GM23338 (cell line): ENCODE measurements at places on chromosomes 3 and 15. TPM values are rescaled to one million over a fixed set of nuclear protein-coding genes. Genes with fewer than 3 reads are reported as not detected.

GRCh38 chr3:53091011-53091410 is 39.2 kb downstream of the RFT1 start:
- no peak overlapping the region for H3K27ac ChIP-seq
- H3K36me3 ChIP-seq: no peaks in the 10 kb centered on the region
- DNase-seq: no peak

DNA sequence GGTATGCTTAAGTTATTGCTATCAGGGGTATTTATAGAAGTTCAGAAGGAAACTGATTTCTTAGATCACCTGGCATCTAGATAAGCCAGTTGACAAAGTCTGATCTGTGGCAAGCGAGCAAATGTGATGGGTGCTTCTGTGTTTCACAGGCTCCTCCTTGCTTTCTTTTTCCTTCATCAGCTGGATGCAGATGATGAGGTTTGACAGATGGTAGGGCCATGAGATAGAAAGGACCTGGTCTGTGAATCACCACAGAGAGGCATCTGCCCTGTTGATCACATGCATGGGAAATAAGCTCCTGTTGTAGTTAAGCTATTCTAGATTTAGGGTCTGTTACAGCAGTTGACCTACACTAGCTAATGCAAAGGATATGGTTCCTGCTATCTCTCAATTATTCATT is 372.0 kb downstream of the NEK10 start:
- no peak overlapping the region for H3K4me3 ChIP-seq
- no peak for DNase-seq
- H3K4me1 ChIP-seq: no peaks in the 10 kb centered on the region
- no peaks in the 10 kb centered on the region for H3K36me3 ChIP-seq
- no peaks in the 10 kb centered on the region for H3K27me3 ChIP-seq

The CIDEC gene
- total RNA-seq: not detected in 2 replicates

GRCh38 chr3:129181819-129182218 is 1.9 kb downstream of the CNBP start:
- peak overlapping the region; percentile 64 for H3K4me3 ChIP-seq
- peaks cover 6% of the 10 kb centered on the region for H3K36me3 ChIP-seq
- H3K27ac ChIP-seq: peak overlapping the region; percentile 96
- no peaks in the 10 kb centered on the region for H3K27me3 ChIP-seq
- DNase-seq: peak; percentile 33
- peaks cover 20% of the 10 kb centered on the region for H3K4me1 ChIP-seq

DNA sequence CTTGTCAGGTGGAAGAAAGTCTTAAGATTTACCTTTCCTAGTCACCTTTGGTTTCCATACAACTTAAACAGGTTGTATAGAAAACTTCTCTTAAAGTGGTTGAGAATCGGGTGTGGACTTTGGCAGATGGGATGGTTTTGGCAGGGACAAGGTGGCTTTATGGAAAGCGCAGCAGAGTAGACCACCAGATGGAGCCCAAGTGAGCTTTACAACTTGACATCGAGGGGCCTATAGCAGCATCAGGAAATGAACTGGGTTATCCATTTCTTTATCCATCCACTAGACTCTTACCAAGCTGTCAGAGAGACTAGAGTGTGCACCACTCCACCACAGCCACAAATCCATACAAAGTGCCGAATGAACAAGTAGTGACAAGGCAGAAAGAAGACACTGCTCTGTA is 85.3 kb upstream of the MBNL1 start:
- H3K4me3 ChIP-seq: no peak overlapping the region
- peak; percentile 73 for DNase-seq
- H3K4me1 ChIP-seq: no peaks in the 10 kb centered on the region
- no peaks in the 10 kb centered on the region for H3K36me3 ChIP-seq

The THBS1 gene
- total RNA-seq: 81.3 and 81.9 TPM in 2 replicates
